ENCODE measurements at places on chromosomes 4 and X. TPM values are rescaled to one million over a fixed set of nuclear protein-coding genes. Genes with fewer than 3 reads are reported as not detected.

GRCh38 chr4:6926081-6926480 lies 16.5 kb downstream of the TBC1D14 start:
- no peaks in the 10 kb centered on the region for H3K27me3 ChIP-seq
- H3K4me3 ChIP-seq = no peak overlapping the region
- H3K27ac ChIP-seq = no peak overlapping the region
- H3K4me1 ChIP-seq = no peaks in the 10 kb centered on the region
- peaks cover 52% of the 10 kb centered on the region for H3K36me3 ChIP-seq
- DNase-seq = no peak

- peaks cover 17% of the 10 kb centered on the region for H3K4me1 ChIP-seq
- no peak overlapping the region for H3K27ac ChIP-seq
- H3K4me3 ChIP-seq = no peak overlapping the region
- peaks cover 64% of the 10 kb centered on the region for H3K36me3 ChIP-seq
- no peak for DNase-seq
These were observed 133.0 kb downstream of the KLHL8 start for GRCh38 chr4:87087420-87087819.

- DNase-seq = no peak
- no peaks in the 10 kb centered on the region for H3K27me3 ChIP-seq
- H3K4me1 ChIP-seq = peaks cover 12% of the 10 kb centered on the region
- no peak overlapping the region for H3K27ac ChIP-seq
These were observed 330.5 kb upstream of the AADAT start for GRCh38 chr4:170420255-170420693.

- no peaks in the 10 kb centered on the region for H3K4me1 ChIP-seq
- DNase-seq = no peak
- H3K36me3 ChIP-seq = no peaks in the 10 kb centered on the region
- no peak overlapping the region for H3K27ac ChIP-seq
These were observed 509.6 kb upstream of the CT83 start for GRCh38 chrX:116972362-116972761.

DNA sequence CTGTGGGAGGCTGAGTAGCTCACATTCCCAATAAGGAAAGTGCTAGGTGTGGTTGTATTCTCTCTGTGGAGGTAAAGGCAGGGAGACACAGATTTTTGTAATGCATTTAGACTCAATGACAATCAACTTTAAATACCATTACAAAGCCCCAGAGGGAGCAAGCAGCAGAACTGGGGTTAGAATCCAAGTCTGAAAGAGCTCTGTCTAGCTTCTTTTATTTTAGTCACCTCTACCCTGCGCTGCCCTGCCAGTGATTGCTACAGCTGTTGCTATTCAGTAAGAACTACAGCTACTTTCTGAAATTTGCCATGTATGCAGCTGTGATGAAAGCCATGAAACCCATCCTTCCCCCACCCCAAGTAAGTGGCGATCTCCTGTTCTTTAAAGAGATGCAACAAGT lies 22.5 kb downstream of the SLC39A8 start:
- no peak for DNase-seq
- H3K4me3 ChIP-seq = no peak overlapping the region
- no peaks in the 10 kb centered on the region for H3K27me3 ChIP-seq

DNA sequence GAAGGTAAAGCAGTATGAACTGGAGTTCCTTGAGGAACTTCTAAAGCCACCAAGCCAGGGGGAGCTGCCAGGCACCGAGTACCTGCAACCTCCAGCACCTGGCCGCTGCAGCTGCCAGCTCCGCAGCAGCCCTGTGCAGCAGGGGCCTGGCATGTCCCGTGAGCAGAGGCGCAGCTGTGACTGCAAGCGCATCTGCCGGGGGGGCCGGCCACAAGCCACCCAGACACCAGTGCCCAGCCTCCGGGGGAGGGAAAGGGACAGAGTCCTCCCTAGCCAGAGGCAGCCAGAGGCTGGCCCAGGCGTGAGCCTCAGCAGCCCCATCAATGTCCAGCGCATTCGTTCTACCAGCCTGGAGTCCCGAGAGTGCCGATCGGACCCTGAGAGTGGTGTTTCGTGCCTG lies 26.6 kb upstream of the PRPS1 start:
- H3K4me3 ChIP-seq = no peak overlapping the region
- H3K27ac ChIP-seq = no peak overlapping the region
- no peak for DNase-seq
- no peaks in the 10 kb centered on the region for H3K36me3 ChIP-seq
- H3K4me1 ChIP-seq = no peaks in the 10 kb centered on the region
- peaks cover 59% of the 10 kb centered on the region for H3K27me3 ChIP-seq

DNA sequence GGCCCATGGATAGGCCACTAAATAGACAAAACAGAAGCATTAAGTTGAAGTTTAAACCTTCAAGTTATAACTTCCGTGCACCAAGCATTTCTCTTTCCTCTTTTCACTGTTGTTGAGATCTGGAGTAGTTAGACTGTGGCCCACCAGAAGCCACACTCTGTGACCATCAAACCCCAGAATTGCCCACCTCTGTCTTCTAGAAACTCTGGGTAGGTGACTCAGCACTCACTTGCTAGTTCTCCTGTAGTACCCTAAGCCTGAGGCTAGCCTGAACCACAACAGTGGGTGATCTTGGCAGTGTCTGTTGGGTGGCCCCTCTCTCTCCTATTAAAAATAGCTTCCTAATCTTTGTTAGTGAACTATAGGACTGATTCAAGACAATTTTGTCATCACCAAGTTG lies 24.6 kb upstream of the CD40LG start:
- H3K4me3 ChIP-seq = no peak overlapping the region
- H3K27ac ChIP-seq = no peak overlapping the region
- H3K27me3 ChIP-seq = peaks cover 72% of the 10 kb centered on the region
- DNase-seq = no peak

- DNase-seq = no peak
- H3K4me3 ChIP-seq = no peak overlapping the region
- H3K4me1 ChIP-seq = peaks cover 6% of the 10 kb centered on the region
- H3K27me3 ChIP-seq = peaks cover 20% of the 10 kb centered on the region
These were observed 185.8 kb upstream of the STK26 start for GRCh38 chrX:131837325-131837724.

DNA sequence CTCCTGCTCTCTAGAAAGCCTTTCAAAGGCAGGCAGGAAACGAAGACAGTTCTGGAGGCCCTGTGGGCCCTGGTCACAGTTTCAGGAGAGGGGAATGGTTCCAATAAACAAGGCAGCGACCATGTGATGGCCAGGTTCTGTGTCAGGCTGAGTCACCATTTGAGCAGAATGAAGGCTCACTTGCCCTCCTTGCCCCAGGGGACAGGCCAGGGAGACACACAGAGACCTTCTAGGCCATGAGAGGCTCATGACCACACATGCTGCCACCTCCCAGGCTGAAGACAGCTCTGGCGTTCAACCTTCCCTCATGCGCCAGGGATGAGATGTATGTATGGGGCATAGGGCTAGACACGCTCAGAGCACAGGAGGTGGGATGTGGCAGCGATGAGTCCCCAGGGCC lies 22.9 kb upstream of the TRIM2 start:
- no peak overlapping the region for H3K4me3 ChIP-seq
- peak overlapping the region; percentile 83 for H3K27ac ChIP-seq
- no peaks in the 10 kb centered on the region for H3K36me3 ChIP-seq

GRCh38 chr4:183332447-183332846 lies 10.2 kb upstream of the CLDN24 start:
- no peak for DNase-seq
- H3K4me1 ChIP-seq = peaks cover 15% of the 10 kb centered on the region
- H3K27me3 ChIP-seq = no peaks in the 10 kb centered on the region
- no peak overlapping the region for H3K27ac ChIP-seq
- peaks cover 5% of the 10 kb centered on the region for H3K36me3 ChIP-seq

GRCh38 chr4:121693886-121694285 lies 2.9 kb downstream of the ANXA5 start:
- H3K36me3 ChIP-seq = peaks cover 27% of the 10 kb centered on the region
- peaks cover 16% of the 10 kb centered on the region for H3K4me1 ChIP-seq
- DNase-seq = no peak
- H3K27me3 ChIP-seq = no peaks in the 10 kb centered on the region
- H3K27ac ChIP-seq = no peak overlapping the region

DNA sequence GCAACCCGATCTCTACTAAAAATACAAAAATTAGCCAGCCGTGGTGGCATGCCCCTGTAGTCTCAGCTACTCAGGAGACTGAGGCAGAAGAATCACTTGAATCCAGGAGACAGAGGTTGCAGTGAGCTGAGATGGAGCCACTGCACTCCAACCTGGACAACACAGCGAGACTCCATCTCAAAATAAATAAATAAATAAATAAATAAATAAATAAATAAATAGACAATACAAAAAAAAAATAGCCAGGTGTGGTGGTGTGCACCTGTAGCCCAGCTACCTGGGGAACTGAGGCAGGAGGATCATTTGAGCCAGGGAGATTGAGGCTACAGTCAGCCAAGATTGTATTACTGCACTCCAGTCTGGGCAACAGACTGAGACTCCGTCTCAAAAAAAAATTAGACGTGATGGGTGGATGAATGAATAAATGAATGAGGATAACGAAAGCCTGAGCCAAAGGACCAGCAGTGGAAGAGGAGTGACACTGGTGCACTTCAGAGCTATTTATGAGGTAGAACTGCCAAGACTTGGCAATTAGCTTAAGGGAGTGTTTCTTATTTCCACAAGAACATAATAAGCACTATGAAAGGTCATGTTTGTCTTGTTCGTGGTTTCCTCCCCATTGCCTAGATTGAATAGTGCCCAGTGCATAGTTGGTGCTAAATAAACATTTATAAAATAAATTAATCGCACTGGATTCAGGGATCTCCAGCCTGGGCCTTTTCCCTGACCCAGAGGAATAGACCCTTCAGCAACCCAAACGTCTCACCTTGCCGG lies 232.2 kb downstream of the IDS start:
- H3K27me3 ChIP-seq = no peaks in the 10 kb centered on the region
- H3K27ac ChIP-seq = no peak overlapping the region
- DNase-seq = no peak
- H3K36me3 ChIP-seq = no peaks in the 10 kb centered on the region

- H3K4me1 ChIP-seq = no peaks in the 10 kb centered on the region
- no peak overlapping the region for H3K4me3 ChIP-seq
- no peaks in the 10 kb centered on the region for H3K27me3 ChIP-seq
These were observed 1113.1 kb upstream of the LCORL start for GRCh38 chr4:19134685-19135084.

- no peaks in the 10 kb centered on the region for H3K36me3 ChIP-seq
- H3K27me3 ChIP-seq = peaks cover 9% of the 10 kb centered on the region
- H3K27ac ChIP-seq = no peak overlapping the region
- H3K4me3 ChIP-seq = no peak overlapping the region
- no peak for DNase-seq
These were observed 3.4 kb downstream of the UGT2A1 start for GRCh38 chr4:69649629-69650028.

DNA sequence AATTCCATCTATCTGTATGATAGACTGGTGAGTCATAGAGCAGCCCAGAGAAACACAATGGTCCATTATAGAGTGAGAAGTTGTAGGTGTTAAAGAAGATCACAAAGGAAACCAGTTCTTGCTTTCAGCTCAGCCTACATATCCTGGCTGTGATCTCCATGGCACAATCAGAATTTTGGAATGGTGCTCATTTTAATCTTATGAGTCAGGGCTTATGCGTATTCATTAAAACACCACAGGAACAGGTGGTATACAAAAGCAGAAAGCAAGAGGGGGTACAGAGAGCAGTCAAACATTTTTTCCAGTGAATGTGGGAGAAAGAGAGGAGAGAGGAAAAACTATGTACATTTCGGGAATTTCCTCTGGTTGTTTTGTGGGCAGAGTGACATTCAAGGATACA lies 126.9 kb downstream of the MFAP3L start:
- H3K4me1 ChIP-seq = peaks cover 17% of the 10 kb centered on the region
- DNase-seq = peak; percentile 29
- H3K27ac ChIP-seq = no peak overlapping the region
- H3K4me3 ChIP-seq = no peak overlapping the region
- no peaks in the 10 kb centered on the region for H3K36me3 ChIP-seq

- no peaks in the 10 kb centered on the region for H3K36me3 ChIP-seq
- H3K4me1 ChIP-seq = no peaks in the 10 kb centered on the region
- H3K4me3 ChIP-seq = no peak overlapping the region
- peaks cover 61% of the 10 kb centered on the region for H3K27me3 ChIP-seq
- no peak for DNase-seq
- H3K27ac ChIP-seq = no peak overlapping the region
These were observed 67.8 kb downstream of the EFNB1 start for GRCh38 chrX:68896581-68896980.

GRCh38 chr4:6198278-6198677 lies 2.1 kb downstream of the JAKMIP1 start:
- no peak overlapping the region for H3K27ac ChIP-seq
- peaks cover 5% of the 10 kb centered on the region for H3K36me3 ChIP-seq
- H3K4me3 ChIP-seq = no peak overlapping the region
- no peaks in the 10 kb centered on the region for H3K4me1 ChIP-seq
- no peak for DNase-seq

DNA sequence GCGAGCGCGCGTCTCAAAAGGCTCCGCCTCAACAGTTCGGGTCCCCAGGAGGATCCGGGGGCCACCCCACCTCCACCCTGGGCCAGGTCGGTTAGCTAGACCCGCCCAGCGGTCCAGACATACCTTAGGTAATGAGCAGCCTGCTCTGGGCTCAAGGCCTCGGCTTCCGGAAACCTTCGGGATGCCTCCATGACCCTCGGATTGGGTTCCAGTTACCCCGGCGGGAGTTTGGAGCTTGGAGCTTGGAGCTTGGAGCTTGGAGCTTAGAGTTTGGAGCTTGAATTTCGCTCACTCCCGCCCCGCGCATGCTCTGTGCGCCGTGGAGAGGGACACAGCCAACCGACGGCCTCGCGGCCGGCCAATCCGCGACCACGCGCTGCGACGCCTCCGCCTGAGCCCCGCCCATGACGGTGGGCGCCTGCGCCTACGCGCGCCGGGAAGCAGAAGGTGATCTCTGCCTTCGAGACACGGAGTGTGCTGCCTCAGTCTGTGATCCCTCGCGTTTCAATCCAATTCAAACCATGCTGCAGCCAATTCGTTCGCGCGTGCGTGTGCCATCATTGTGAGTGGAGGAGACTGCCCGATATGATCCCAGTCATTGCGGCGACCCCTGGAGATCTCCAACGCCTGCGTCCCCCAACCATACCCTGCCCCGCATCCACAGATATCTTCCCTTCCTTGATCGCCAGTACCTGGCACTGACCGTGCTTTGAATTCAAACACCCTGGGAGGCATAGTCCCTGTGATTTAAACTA lies at the start of gene ERCC6L:
TSS of gene ERCC6L (minus strand) at position 307 of the 755 bp plus-strand sequence. CDS start at position 191, 116 bp downstream.
- H3K4me1 ChIP-seq = peaks cover 12% of the 10 kb centered on the region
- peak; percentile 82 for DNase-seq
- H3K4me3 ChIP-seq = peak within 1 kb of the TSS; percentile 68
- H3K27me3 ChIP-seq = peaks cover 56% of the 10 kb centered on the region
- no peak within 1 kb of the TSS for H3K27ac ChIP-seq

- H3K27ac ChIP-seq = no peak overlapping the region
- H3K4me1 ChIP-seq = no peaks in the 10 kb centered on the region
- peak overlapping the region; percentile 92 for H3K4me3 ChIP-seq
- peaks cover 12% of the 10 kb centered on the region for H3K36me3 ChIP-seq
- no peaks in the 10 kb centered on the region for H3K27me3 ChIP-seq
These were observed 2.8 kb downstream of the STAG2 start for GRCh38 chrX:123964156-123964834.

- DNase-seq = peak; percentile 65
- no peaks in the 10 kb centered on the region for H3K27me3 ChIP-seq
- no peak overlapping the region for H3K4me3 ChIP-seq
- no peaks in the 10 kb centered on the region for H3K4me1 ChIP-seq
- H3K36me3 ChIP-seq = no peaks in the 10 kb centered on the region
These were observed 33.8 kb upstream of the SPANXN1 start for GRCh38 chrX:145213504-145213903.

The DHRSX gene
- 23.9 TPM for total RNA-seq

The CCDC158 gene
- total RNA-seq = not detected

The TKTL1 gene
- not detected for total RNA-seq

The SLC26A1 gene
- 0.16 TPM for total RNA-seq

The CTAG2 gene
- total RNA-seq = not detected

The ANOS1 gene
- 0.05 TPM for total RNA-seq

The CSAG3 gene
- total RNA-seq = not detected

The TEX13D gene
- total RNA-seq = not detected

The CYLC1 gene
- total RNA-seq = not detected
